ENCODE measurements at places on chromosomes 2 and 18. TPM values are rescaled to one million over a fixed set of nuclear protein-coding genes. Genes with fewer than 3 reads are reported as not detected.

- no peaks in the 10 kb centered on the region for H3K4me1 ChIP-seq
- H3K4me3 ChIP-seq = no peak overlapping the region
- no peaks in the 10 kb centered on the region for H3K27me3 ChIP-seq
- H3K27ac ChIP-seq = no peak overlapping the region
- DNase-seq = no peak
Measured at GRCh38 chr2:241009601-241010530, 11.4 kb downstream of the SNED1 start.

DNA sequence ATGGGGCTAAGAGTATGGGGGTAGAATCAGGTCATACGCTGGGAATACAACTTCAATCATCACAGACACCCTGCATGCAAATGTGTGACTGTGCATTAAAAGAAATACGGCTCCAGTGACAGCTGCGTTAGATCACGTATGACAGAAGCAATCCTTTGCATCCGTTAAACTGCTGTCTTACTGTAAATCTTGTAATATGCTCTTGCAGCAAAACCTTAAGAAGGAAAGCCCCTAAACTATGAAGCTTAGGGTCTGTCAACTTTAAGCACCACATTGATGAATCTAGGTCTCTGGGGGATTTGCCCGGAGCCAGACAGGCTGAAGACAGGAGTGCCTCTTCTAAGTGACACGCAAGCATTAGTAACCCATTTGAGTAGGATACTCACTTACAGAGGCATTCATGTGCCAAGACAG, 84.7 kb upstream of the EML6 start:
- no peak overlapping the region for H3K4me3 ChIP-seq
- DNase-seq = no peak
- no peaks in the 10 kb centered on the region for H3K27me3 ChIP-seq
- H3K36me3 ChIP-seq = peaks cover 30% of the 10 kb centered on the region

DNA sequence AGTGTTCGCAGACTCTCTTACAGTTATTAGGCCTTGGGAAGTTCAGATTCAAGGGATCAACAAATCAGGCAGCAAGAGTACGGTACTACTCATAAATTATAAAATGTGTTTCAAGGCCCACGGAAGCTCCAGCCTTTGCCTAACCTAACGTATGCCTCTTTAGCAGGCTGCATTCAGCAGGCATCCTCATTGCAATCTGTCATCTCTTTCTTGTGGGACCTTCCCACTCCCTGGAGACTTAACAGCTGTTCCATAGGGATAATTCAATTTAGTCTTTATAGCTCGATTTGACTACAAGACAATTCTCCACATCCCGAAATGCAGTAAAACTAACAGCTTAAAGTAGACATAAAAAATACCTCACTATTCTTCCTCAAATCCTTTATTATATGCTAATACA, 453.7 kb downstream of the CNTNAP5 start:
- H3K36me3 ChIP-seq = no peaks in the 10 kb centered on the region
- DNase-seq = no peak
- H3K27ac ChIP-seq = no peak overlapping the region
- no peaks in the 10 kb centered on the region for H3K4me1 ChIP-seq

- no peaks in the 10 kb centered on the region for H3K4me1 ChIP-seq
- H3K27me3 ChIP-seq = no peaks in the 10 kb centered on the region
- H3K36me3 ChIP-seq = no peaks in the 10 kb centered on the region
- DNase-seq = no peak
- H3K27ac ChIP-seq = no peak overlapping the region
- H3K4me3 ChIP-seq = no peak overlapping the region
Measured at GRCh38 chr2:231222318-231223000, 24.0 kb downstream of the ARMC9 start.

DNA sequence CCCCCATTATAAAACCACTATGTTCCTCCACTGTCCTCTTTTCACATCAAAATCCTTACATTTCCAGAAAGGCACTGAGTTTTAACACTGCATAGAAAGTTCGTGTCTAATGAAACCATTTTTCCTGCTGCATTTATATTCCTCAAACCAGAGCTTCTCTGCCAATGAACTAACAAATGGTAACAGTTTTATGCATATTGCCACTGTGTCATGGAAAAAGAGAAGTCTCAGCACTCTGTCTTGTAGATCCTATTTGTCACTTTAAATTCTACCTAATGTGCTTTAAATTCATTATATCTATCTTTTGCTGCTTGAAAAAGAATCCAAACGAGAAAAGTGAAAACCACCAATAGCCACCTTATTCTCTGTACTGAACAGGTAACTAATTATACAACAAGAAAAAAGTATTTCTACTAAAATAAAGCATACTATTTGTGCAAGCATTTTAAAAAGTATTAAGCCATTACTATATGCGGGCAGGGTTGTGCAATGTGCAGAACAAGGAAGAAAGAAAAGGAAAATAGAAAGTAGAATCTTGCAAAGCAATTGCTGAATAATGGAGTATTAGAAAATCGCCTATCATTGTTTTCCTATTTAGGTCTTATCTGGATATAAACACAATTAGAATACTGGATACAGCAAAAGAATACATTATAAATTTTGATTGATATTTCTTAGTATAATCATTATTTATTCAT, 328.9 kb downstream of the ZEB2 start:
- H3K4me1 ChIP-seq = no peaks in the 10 kb centered on the region
- no peaks in the 10 kb centered on the region for H3K36me3 ChIP-seq
- no peak overlapping the region for H3K27ac ChIP-seq

DNA sequence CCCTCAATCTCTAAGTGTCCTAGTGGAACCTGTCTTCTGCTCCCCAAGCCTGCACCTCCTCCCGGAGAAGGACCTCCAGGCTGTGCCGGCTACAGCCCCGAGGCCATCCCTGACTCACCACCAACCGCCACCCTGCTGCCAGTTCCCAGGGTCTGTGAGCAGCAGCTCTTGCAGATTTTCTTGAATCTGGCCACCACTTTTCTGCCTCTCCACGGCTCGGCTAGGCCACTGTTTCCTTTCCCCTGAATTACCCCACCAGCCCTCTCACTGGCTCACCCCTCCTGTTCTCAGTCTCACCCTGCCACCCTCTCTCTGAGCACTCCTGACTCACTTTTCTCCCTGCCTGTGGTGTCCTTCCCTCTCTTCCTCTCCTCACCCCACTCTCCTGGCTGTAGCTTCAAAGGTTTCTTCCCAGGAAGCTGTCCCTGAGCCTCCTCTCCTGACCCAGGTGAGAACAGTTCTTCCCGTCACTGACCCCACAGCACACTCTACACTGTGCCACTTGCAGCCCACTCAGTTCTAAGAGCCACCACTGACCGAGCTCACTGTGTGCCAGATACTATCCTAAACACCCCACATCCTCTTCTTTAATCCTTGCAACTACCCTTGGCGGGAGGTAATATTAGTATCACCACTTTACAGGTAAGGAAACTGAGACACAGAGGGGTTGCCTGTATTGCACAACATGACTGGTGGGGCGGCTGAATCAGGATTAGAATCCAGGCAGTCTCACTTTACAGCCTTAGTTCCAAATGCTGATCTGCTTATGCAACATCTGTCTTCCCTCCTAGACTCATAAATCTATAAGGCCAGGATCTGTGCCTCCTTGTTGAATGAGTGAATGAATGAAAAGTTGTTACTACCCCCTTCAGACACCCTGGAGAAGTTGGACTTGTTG, 111.6 kb downstream of the SMAD7 start:
- H3K36me3 ChIP-seq = no peaks in the 10 kb centered on the region
- no peaks in the 10 kb centered on the region for H3K27me3 ChIP-seq
- DNase-seq = no peak
- no peak overlapping the region for H3K4me3 ChIP-seq
- H3K27ac ChIP-seq = no peak overlapping the region

Gene IL1RN
- total RNA-seq = 14.5 TPM

DNA sequence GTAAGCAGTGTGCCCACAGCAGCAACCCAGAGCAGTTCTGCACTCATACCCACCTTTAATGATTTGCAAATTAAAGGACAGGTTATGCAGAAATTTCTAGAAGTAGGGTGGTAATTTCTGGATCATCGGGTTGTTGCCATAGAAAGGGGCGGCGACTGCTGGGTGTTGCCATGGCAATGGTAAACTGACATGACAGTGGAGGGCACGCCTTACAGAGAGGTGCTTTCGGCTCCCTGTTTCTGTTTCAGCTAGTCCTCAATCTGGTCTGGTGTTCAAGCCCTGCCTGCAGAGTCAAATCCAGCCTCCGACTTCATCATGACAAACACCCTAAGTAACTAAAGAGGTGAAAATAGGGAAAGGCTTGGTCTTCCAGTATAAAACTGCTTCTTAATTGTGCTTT, 667.7 kb downstream of the SOCS6 start:
- H3K36me3 ChIP-seq = no peaks in the 10 kb centered on the region
- H3K4me3 ChIP-seq = no peak overlapping the region
- DNase-seq = no peak
- no peaks in the 10 kb centered on the region for H3K4me1 ChIP-seq
- no peaks in the 10 kb centered on the region for H3K27me3 ChIP-seq
- H3K27ac ChIP-seq = no peak overlapping the region

- H3K4me3 ChIP-seq = no peak overlapping the region
- no peak for DNase-seq
- no peak overlapping the region for H3K27ac ChIP-seq
- H3K27me3 ChIP-seq = no peaks in the 10 kb centered on the region
- no peaks in the 10 kb centered on the region for H3K36me3 ChIP-seq
Measured at GRCh38 chr2:147910990-147911473, 66.2 kb downstream of the ACVR2A start.

- no peaks in the 10 kb centered on the region for H3K4me1 ChIP-seq
- no peaks in the 10 kb centered on the region for H3K36me3 ChIP-seq
- no peak overlapping the region for H3K27ac ChIP-seq
Measured at GRCh38 chr2:132766573-132766972, 96.6 kb upstream of the LYPD1 start.

Gene POLR1A
- 12.5 TPM for total RNA-seq

DNA sequence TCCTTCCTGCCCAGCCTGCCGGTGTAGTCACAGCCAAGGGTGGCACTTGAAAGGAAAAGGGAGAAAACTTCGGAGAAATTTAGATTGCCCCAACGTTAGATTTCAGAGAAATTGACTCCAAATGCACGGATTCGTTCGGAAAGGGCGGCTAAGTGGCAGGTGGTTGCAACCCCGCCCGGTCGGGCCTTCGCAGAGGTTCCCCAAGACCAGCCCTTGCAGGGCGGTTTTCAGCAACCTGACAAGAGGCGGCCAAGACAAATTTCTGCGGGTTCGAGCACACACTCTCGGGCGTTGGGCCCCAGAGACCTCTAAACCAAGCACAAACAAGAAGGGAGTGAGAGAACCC, 4.8 kb downstream of the ONECUT2 start:
- H3K36me3 ChIP-seq = no peaks in the 10 kb centered on the region
- H3K4me1 ChIP-seq = peaks cover 21% of the 10 kb centered on the region
- no peak overlapping the region for H3K27ac ChIP-seq
- no peak overlapping the region for H3K4me3 ChIP-seq
- no peak for DNase-seq

- no peaks in the 10 kb centered on the region for H3K27me3 ChIP-seq
- peak; percentile 82 for DNase-seq
- H3K4me1 ChIP-seq = peaks cover 35% of the 10 kb centered on the region
- peak overlapping the region; percentile 83 for H3K4me3 ChIP-seq
- H3K27ac ChIP-seq = peak overlapping the region; percentile 98
Measured at GRCh38 chr2:207767461-207768167, 2.1 kb downstream of the FZD5 start.

Gene TCF4
- total RNA-seq = 8.6 TPM

DNA sequence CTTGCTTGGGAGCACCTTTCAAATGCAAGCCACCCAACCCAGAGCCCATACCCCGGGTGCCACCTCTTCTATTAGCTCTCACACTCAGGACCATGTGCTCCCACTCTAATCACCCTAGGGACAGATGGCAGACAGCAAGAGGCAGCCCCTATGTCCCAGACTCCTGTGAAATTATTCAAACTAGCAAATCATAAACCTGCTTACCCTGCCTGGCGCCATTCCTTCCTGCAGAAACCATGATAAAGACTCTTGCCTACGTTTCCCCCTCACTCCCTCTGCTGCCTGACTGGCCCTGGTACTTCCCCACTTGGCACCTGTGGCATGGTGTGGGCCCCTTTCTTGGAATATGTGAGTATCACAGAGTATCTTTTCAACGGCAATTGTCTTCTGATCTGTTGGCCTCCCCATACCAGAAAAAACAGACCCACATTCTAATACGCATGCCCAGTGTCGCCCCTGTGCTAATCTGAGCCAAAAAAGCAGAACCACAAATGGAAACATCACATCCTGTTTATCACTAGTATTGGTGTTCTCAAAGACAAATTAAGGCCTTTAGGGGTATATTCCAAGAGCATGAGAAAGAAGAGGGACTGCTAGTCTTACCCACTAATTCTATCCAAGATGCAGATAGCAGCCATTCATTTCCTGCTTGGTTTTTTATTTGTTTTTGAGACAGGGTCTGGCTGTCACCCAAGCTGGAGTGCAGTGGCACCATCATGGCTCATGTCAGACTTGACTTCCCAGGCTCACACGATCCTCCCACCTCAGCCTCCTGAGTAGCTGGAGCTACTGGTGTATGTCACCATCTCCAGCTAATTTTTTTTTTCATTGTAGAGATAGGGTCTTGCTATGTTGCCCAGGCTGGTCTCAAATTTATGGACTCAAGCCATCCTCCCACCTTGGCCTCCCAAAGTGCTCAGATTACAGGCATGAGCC, 44.1 kb upstream of the TTC39C start:
- H3K36me3 ChIP-seq = no peaks in the 10 kb centered on the region
- H3K27me3 ChIP-seq = no peaks in the 10 kb centered on the region
- no peak for DNase-seq
- H3K27ac ChIP-seq = no peak overlapping the region

Gene UGT1A9
- total RNA-seq = 109 TPM

GRCh38 chr2:147247749-147248148, 597.1 kb upstream of the ACVR2A start:
- H3K4me3 ChIP-seq = no peak overlapping the region
- no peaks in the 10 kb centered on the region for H3K27me3 ChIP-seq
- H3K36me3 ChIP-seq = no peaks in the 10 kb centered on the region
- H3K4me1 ChIP-seq = no peaks in the 10 kb centered on the region
- H3K27ac ChIP-seq = no peak overlapping the region
- no peak for DNase-seq

Gene IL36A
- not detected for total RNA-seq
